ENCODE measurements at places on chromosomes 11 and 22. TPM values are rescaled to one million over a fixed set of nuclear protein-coding genes. Genes with fewer than 3 reads are reported as not detected.

- no peak for ATAC-seq
These were observed 1477.9 kb downstream of the TBC1D22A start for GRCh38 chr22:48240148-48240934.

DNA sequence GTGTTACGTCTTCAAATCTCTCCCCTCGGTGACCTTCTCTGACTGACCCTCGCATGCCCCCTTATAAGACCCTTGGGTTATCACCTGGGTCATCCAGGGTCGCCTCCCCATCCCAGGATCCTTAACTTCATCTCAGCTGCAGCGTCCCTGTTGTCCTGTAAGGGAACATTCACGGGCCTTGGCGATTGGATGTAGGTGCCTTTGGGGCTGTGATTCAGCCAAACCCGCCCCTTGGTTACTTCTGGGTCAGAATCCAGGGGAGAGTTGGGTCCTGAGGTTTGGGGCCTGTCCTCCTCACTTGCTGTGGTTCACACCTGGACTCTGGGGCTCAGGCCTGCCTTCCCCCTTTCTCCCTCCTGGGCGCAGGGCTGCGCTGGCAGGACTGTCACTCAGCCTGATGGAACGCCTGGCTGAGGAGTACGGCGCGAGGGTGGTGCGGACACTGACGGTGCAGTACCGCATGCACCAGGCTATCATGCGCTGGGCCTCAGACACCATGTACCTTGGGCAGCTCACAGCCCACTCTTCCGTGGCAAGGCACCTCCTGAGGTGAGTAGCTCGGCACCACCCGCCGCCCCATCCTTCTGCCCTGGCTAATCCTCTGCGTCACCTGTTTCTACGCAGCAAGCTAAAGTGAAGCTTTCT lies 29.4 kb downstream of the IGHMBP2 start:
- no peak for ATAC-seq

DNA sequence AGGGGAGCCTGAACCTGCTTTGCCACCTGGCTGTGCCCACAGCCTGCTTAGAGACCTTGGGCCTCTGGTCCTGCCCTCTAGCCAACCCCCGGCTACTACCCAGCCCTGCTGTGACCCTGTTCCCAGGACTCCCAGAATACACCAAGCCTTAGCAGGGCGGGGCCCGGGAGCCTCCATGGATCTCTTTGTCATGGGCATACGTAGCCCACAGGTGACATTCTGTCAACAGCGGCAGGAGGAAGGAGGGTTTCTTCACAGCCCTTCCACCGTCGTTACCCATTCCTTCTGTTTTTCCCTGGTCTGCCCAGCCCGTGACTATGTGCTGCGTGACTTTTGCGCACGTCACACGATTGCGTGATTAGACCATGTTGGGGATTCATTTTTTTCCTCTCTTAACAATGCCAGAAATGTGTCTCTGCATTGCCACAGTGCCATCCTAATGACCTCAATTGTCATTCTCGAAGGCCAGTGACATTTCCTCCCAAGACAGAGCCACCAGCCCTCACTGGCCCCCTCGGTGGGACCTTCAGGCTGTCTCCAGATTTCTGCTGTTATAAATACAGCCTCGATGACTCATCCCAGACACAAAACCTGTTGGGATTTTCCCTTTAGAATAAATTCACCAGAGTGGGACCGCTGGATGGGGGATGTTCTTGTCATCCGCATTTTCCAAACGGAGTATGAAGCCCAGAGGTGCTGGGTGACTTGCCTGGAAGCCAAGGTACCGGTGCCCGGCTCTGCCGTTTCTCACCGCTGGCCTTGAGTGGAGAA lies 9.0 kb downstream of the SYT12 start:
- ATAC-seq = no peak

- peak; percentile 50 for ATAC-seq
These were observed 108.2 kb downstream of the PAX6 start for GRCh38 chr11:31702966-31703365.

DNA sequence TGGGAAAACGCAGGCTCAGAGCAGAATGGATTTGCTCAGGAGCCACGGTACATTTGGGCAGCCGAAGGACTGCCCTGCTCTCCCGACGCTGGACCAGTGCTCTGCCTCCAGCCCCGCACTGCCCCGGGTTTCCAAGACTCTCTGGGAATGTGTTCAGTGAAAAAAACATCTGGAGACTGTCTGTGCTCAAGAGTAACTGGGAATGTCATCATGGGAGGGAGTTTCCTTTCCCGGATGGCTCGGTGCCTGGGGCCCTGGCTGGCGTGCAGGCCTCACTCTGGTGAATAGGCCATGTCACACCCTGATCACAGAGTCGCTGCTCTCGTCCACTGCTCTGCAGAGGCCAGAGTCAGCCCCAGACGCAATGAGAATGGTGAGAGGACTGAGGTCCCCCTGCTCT lies 9.8 kb upstream of the APOL6 start:
- peak; percentile 99 for ATAC-seq

Gene FAM227A
- 10.2 TPM for total RNA-seq

All from motor neuron (in vitro differentiated cells).